ENCODE measurements at places on chromosomes 4 and X. TPM values are rescaled to one million over a fixed set of nuclear protein-coding genes. Genes with fewer than 3 reads are reported as not detected.

The TXK gene
- total RNA-seq: 24.0 TPM

The GSX2 gene
- not detected for total RNA-seq

The STOX2 gene
- total RNA-seq: not detected

The KLHL4 gene
- total RNA-seq: 0.23 TPM

The OTC gene
- not detected for total RNA-seq

The ANOS1 gene
- total RNA-seq: not detected

Measured in activated CD8-positive, alpha-beta memory T cell treated with anti-CD3 and anti-CD28 coated beads, Interleukin-2, amount 10 ng/mL, durations not matched to agents 7 days and 5 days (primary cell).